ENCODE measurements at places on chromosomes 5 and 9.

- DNase-seq, result no peak
Observed at GRCh38 chr5:55634866-55635265, 77.3 kb downstream of the SLC38A9 start.

GRCh38 chr9:128593039-128593438 lies 40.7 kb downstream of the SPTAN1 start:
- DNase-seq, result no peak

- DNase-seq, result no peak
Observed at GRCh38 chr5:118678746-118679145, 309.6 kb downstream of the DTWD2 start.

DNA sequence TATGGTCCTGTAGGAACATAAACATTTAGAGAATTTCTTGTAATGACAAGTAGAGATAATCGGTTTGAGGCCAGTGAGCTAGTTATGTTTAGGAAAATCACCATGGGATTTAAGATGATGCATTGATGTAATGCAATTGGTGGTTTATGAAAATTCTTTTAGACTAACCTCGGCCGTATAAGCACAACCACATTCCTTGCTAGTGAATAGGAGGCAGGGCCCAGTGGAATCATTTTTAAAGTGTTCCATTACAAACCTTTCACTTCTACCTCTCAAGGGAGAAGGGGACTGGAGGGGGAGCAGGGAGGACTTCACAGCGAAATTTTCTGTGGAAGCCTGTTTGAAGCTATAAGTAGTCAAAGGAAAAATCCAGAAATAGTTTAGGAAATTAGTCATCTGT lies 71.8 kb upstream of the NFIL3 start:
- no peak for DNase-seq

- DNase-seq, result no peak
Observed at GRCh38 chr5:178788381-178789085, 58.1 kb upstream of the ZNF354A start.

GRCh38 chr5:56070851-56071465 lies 76.2 kb upstream of the IL6ST start:
- DNase-seq, result no peak

DNA sequence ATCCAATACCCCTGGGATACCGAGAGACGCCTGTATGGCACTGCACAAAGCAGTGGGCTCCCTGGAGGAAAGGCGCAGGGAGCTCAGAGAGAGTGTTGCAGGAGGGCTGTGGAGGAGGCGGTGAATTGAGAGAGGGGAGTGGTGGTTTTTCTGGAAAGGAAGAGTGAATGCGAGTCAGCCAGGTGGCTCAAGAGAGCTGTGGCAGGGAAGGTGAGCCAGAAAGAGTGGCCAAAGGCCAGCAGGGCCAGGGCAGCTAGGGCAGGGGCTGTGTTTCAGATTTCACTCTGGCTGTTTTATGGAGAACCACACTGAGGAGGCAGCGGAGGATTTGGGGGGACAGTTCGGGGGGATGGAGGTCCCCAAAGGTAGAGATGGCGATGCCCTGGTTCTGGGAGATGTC lies 13.0 kb upstream of the DAB2IP start:
- DNase-seq, result no peak

- DNase-seq, result no peak
Observed at GRCh38 chr9:130581766-130582165, 2.4 kb downstream of the FUBP3 start.

GRCh38 chr5:55899344-55899743 lies 48.2 kb downstream of the IL31RA start:
- DNase-seq, result no peak

- no peak for DNase-seq
Observed at GRCh38 chr9:13684656-13685055, 405.2 kb upstream of the MPDZ start.

DNA sequence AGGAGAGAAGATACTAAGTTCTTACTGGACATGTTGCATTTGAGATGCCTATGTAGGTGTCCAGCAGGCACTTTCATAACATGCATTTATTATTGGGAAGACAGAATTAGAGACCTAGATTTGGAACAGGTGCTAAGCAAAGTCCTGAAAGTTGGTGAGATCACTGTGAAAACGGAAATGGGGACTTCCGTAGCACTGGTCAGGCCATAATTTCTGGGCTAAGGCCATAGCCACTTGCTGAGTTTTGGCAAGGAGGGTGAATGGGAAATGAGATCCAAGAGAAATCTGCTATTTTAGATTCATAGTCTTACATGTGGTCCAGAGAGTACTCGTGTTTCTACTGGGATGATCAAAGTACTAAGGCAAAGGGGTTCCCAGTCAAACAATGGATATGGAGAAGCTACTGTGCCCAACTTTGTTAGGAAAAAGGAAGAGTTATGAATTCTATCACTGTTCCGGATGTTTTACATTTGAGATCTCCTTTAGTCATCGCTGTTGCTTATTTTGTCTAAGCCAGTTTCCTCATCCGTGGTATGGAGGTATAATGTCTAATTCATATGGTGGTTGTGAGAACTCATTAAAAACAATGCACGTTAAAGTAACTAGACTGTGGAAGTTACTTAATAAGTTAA lies 33.4 kb downstream of the TEK start:
- no peak for DNase-seq

DNA sequence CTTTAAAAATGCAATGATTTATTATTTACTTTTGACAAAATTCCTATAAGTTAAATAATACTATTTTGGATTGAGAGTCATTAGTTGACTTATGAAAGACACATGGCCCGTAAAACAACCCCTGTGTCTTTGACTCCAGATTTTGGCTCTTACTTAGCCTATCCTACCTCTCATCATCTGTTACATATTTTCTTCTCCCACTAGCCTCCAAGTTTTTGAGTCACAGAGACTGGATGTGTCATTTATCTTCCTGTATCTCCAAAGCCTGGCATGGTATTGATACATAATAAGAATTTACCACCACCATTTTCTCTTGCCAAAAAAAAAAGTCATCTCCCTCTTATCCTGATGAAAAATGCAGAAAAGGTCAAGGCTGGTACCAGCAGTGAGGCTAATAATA lies 99.9 kb downstream of the GABRB2 start:
- no peak for DNase-seq

DNA sequence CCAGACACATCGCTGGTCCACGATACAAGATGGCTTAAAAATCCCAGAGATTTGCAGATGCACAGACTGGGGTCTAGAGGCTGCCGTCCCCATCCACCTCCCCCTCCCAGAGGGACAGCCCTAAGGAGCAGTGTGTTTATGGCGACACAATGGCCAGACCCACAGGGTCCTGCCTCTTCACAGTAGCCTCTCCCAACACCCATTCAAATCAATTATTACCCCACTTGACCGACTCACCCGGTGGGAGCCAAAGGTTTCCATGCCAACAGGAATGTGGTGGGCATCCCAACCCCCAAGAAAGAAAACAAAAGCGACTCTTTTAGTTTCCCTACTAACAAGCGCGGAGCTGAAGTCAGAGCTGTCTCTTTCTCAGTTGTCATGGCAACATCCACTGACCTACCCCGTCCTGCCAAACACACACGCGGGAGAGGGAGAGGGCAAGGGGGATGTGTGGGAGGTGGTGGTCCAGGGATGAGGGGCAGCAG lies 209.0 kb downstream of the TTLL11 start:
- no peak for DNase-seq

Data from GM13977 (cell line).